Kasumi-1 (cell line): ENCODE measurements at places on chromosomes 7 and 10.
A peak's percentile ranks its signal among the peaks of the same experiment; 100 is the strongest.

GRCh38 chr7:138125119-138125518 is 48.9 kb downstream of the AKR1D1 start:
- DNase-seq: no peak

DNA sequence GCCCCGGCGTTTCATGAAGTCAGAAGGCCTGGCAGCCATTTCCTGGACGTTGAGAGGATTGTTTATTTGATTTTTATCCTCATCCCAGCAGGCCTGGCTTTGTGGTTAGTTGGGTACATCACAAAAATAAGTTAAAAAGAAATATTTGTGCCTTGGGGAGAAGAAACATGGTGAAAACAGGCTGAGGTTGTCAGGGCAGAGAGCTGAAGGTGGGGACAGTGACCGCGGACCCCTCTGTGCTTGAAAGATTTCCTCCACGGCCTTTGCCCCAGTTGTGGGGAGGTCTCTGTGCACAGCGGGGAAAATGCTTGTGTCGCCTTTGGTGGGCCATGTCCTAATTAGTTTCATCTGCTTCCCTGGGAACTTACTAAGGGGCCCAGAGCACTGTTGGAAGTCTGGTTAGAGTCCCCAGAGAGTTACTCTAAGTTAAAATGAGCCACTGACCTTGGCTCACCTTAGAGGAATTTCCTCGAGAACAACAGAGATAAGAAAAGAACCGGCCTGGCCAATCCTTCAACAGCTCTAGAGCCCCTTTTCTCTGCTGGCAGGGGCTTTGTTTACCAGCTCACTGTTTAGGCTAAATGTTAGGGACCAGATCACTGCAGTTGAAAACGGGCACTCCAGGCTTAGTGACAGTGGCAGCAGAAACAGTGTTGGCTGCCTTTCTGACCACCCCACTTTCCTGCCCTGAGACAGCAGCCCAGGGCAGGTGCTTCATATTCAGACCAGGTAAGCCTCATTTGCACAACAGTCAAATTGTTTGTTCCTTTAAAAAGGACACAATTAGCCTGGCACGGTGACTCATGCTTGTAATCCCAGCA is 37.9 kb downstream of the CRCP start:
- no peak for DNase-seq

DNA sequence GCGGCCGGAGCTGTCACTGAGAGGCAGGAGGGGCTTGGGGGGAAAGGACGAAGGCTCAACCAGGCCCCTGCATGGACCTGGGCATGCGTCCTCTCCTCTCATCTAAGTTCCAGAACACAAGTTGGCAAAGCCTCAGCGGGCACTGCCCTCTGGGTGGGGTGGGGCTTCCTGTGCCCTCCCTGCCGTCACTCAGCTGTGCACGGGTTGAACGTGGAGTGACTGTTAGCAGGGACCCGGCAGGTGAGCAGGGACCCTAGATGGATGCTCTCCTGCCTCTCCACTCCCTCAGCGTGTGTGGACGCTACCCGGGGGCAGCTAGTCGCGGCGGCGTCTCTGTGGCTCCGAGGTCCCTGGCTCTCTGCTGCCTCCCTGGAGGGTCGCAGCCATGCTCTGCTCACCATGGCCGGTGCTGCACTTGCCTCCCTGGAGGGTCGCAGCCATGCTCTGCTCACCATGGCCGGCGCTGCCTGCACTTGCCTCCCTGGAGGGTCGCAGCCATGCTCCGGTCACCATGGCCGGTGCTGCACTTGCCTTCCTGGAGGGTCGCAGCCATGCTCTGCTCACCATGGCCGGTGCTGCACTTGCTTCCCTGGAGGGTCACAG is 36.4 kb upstream of the TTYH3 start:
- DNase-seq: no peak

DNA sequence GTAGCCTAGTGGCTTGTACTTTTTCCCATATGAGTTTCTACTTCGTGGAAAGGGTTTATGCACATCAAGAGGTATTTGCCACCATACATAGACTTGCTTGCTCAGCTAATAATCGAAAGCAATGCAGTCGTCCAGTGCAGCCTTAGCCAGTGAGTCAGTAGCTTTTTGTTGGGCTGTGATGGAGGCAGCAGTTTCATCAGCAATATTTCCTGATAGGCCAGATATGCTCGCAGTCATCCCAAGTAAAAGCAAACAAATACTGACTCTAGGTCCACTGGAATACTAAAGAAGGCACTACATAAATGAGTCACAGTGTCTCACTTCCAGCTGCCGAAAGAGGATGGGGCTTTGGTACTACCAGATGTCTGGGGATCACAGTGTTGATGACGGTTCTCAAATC is 2.1 kb upstream of the BNIP3 start:
- DNase-seq: no peak

DNA sequence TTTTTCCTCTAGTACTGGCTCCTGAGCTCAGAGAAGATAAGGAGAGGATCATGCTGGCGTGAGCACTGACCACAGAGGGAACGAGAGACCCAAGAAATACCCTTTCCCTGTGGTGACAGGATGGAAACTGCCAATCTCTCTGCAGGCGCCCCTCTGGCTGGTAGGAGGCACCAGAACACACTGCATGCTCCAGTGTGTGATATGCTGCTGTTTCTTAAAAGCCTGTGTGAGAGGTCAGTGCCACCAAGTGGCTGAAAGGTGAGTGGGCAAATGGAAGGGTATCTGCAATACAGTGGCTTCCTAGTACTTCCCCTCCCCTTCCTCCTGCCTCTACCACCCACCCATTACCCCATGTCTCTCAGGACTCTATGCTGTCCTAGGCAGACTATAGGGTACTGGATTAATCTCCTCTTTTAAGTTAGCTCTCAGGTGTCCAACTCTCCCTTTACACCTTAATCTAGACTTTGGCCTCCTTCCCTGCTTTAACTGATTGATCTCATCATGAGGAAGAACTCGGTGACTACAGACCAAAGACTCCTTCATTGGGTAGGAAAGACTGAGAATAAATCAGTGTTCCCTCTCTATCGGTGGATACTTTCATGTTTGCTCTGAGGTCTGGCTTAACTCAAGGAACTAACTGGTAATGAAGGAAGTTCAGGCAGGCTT is 283.6 kb downstream of the ADRA2A start:
- peak; percentile 67 for DNase-seq
